Hypothalamus (tissue), 51 donors: ENCODE measurements at places on chromosomes 3 and 15.

GRCh38 chr3:28036599-28037575, 204.5 kb upstream of the CMC1 start:
- DNase-seq: no peak

GRCh38 chr3:14221902-14222301, 43.3 kb downstream of the LSM3 start:
- no peak for DNase-seq

DNA sequence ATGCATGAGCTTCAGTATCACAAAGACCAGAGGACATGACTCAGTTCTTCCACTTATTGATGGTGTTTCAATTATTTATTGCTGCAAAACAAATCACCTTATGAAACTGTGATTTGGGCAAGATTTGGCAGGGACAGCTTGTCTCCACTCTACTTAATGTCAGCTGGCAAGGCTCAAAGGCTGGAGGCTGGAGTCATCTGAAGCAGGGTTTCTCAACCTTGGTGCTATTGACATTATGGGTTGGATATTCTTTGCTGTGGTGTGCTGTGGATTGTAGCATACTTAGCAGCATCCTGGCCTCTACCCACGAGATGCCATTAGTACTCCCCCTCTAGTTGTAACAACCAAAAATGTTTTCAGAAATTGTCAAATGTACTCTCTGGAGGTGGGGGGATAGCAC, 138.8 kb upstream of the PEX5L start:
- no peak for DNase-seq

DNA sequence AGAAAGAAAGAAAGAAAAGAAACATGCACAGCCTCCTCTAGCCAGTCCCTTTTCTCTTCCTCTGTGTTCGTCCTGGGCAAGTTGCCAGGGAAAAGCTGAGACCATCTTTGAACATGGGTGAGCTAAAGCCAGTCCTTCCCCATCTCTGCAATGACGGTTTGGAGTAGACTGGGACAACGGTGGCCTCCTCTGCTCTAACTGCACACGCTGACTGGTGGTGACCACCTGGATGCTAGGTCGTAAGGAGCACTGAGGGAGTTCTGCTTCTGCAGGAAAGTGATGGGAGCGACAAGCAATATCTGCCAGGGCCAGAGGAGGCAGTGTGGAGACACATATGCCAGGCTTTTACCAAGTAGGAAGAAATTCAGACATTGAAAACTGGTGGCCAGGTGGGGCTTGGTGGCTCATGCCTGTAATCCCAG, 111.7 kb downstream of the NUP210 start:
- DNase-seq: no peak

DNA sequence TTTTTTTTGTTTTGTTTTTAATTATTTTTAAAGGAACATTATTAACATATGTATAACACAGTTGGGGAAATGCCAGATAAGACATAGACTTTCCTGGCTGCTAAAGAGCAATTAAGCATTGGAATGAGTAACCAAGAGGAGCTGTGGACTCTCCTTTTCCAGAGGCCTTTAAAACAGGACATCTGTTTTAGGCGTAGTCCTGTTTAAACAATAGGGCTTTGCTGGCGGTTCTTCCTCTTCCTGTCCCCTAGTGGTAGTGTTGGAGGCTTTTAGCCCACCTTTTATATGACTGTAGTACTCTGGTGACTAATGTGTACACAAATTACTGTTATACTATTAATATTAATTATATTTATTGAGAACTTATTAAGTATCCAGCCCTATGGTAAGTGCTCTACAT, 81.9 kb downstream of the PPARG start:
- DNase-seq: no peak

DNA sequence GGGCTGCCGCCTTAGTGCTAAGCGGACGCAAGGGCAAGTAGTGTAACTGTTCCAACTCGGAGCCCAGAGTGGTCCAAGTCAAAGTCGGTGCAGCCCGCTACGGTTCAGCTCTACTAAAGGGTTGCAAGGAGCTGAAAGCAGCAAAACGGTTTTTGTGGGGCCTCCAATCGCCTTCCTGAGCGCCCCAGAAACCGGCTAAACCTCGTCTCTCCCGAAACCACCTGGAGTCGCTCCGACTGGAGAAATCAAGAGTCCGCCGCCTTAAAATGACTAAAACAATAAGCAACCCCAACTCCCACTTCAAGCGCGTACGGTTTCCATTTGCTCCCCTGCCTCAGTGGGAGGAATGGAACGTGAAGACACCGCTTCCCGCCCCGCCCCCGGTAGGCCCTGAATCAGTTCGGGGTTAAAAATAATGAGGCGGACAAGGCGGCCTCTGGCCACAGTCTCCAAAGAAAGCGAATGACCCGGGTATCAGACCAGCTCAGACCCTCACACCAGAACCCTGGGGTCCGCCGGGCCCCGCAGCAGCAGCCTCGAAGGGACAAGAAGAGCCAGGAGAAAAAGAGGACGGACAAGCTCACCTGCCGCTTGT, 401 bp downstream of the SEC11A start:
- no peak for DNase-seq

DNA sequence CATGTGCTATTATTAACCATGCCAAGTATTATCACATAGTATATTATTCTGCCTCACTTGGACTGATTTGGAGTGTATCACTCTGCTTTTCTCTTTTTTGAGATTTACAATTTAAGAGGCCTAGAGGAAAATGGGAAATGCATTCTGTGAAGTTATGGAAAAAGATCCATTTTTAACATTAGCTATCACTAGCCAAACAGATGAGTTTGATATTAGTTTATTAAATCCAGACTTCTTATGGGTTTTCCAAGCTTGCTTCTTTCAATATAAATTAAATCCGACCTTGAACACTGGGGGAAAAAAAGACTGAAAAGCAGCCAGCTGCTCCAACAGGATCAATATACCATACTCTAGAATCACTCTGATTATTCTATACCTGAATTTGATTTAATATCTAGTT, 30.1 kb upstream of the PLOD2 start:
- no peak for DNase-seq

- no peak for DNase-seq
These were observed 596 bp upstream of the LIMD1 start for GRCh38 chr3:45593708-45594601.

- no peak for DNase-seq
These were observed 40.9 kb downstream of the SNX4 start for GRCh38 chr3:125479091-125479490.

- no peak for DNase-seq
These were observed 18.4 kb upstream of the SOX2 start for GRCh38 chr3:181693280-181693679.

DNA sequence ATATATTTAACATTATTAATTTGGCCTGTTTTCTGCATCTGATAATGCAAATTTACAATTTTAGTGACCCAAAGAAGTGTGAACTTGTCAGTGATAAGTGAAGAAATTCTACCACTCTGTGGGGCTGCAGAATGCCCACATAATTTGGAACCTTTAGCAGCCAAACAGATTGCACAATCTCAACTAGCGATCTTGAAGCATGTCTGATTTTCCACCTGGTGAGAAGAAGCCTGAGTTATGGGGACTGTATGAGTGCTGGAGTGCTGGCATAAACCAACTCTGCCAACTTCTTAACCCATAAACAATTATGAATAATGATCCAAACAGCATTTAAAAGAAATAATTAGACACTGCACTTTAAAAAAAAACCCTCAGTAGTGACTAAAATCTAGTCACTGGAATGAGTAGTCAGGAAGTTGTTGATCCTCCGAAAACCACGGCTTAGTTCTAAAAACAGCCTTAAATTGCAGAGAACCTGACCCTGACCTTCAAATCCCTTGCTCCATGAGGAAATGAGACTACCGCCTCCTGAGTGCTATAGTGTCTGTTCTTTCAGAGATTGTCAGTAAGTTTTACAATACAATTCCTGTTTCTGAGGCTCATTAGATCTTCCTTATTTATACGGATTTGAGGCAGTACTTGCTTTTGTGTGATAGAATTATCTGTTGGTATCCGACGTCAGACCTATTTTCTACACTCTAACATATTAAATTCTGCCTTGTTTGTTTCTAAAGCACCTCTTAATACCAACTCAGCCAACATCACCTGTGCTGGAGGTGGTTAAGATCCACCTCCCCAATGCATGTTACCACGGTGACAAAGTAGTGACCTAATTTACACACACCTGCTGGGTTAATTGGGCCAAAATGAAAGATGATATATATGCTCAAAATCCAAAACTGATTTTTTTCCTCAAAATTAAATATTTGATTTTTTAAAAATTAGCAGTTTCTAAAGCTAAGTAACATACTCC, 267.7 kb downstream of the ZBTB20 start:
- no peak for DNase-seq

DNA sequence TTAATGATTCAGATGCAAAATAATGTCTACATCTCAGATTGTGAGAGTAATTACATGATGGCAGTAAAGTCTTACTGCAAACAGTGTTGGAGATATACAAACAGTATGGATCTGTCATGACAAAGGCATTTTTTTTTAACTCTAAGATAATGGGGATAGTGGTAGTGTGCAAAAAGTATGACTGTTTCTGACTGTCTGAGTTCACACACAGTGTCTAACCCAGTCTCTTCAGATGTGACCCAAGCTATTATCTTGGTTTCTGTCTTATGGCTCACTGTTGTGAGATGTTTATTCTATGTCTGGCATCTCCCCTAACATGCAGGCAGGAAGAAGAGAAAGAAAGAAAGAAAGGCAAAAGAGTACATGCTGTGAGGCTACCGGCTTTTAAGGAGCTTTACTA, 17.0 kb downstream of the RPL39L start:
- DNase-seq: no peak

GRCh38 chr3:171797873-171798272, 12.4 kb downstream of the PLD1 start:
- DNase-seq: no peak

GRCh38 chr15:65101411-65101890, 13.5 kb downstream of the UBAP1L start:
- peak; percentile 43 for DNase-seq

GRCh38 chr3:170585937-170586310, at the start of gene SLC7A14:
Gene SLC7A14, minus strand, starts transcription at chr3:170586075. Its CDS starts 59,139 bp downstream, at chr3:170526936.
- DNase-seq: no peak

- DNase-seq: no peak
These were observed 18.7 kb downstream of the RASGRF1 start for GRCh38 chr15:79071901-79072300.

GRCh38 chr3:5136211-5136918, 14.3 kb downstream of the ARL8B start:
- no peak for DNase-seq

DNA sequence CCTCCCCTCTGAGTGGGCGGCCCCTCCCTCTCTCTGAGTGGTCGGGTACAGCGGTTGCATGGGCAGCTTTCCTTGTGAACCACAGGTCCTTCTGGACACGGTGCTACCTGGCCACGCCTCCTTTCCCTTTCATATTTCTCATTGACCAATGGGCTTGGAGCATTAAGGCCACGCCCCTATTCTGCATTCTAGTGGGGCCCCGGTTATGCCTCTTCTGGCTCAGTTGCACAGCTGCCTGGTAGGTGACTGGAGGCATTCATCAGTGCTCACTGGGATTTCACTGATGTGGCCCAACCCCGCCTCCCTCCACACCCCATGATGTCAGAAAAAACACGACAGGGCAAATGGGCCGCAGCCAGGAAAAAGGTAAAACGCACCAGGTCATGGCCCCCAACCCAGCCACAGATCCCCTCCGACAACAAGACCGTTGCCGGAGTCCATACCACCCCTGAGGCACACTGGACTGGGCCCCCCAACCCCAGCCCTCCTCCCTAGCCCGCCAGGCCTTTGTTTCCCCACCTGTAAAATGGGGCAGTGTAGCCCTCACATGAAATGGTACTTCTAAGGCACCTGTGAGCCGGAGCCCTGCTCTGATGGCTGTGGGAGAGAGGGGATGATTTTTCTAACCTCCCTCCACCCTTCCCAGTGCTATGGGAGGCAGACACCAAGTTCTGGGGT, 26.3 kb downstream of the NGRN start:
- DNase-seq: no peak

- no peak for DNase-seq
These were observed 1069.8 kb downstream of the IGSF11 start for GRCh38 chr3:117964814-117965213.

GRCh38 chr3:116141724-116142123, 303.6 kb downstream of the LSAMP start:
- no peak for DNase-seq

DNA sequence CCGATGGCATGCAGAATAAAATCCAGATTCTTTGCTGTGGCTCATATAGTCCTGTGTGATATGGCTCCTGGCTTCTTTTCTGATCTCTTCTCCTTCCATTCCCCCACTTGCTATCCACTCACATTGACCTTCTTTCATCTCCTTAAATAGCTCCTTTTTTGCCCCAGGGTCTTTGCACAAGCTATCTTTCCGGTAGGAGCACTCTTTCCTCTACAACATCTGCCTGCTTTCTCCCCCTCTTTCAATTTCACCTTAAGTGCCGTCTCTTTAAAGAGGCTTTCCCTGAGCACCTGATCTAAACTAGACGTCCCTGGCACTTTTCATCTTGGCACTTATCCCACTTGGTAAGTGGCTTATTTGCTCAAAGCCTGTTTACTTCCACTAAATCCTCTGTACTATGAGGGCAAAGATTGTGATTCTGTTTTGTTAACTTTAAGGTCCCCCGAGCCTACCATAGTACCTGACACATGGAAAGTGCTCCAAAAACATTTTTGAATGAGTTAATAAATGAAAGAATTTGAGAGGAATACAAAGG, 323.3 kb upstream of the TLE3 start:
- no peak for DNase-seq

- no peak for DNase-seq
These were observed 8.8 kb upstream of the PRKAR2A start for GRCh38 chr3:48856469-48856868.

DNA sequence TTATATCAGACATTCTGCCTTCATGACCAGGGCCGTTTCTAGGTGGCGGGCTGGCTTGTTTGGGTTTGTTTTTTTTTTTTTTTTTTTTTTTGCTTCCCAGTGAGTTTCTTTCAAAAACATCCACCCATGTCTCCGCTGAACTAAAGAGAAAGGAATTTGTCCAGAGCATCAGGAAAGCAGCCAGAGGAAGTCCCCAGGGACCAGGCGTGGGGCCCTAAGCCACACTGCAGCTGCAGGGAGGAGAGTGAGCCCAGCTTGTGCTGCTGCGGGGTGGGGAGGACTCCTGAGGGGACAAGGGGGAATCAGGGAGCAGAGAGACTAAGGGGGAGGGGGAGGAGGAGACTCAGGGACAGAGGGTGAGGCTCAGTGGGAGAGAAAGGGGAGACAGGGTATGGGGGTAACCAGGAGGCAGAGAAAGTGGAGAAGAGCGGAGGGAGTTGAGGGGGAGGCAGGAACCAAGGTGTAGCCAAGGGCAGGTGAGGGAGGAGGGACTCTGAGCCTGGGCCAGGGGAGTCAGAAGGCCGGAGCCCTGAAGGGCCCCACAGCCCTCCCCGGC, 49.5 kb downstream of the CYP11A1 start:
- DNase-seq: no peak

- no peak for DNase-seq
These were observed 272.4 kb upstream of the COL8A1 start for GRCh38 chr3:99365979-99366378.

GRCh38 chr3:73561494-73561893, 63.2 kb downstream of the PDZRN3 start:
- no peak for DNase-seq

GRCh38 chr3:30124435-30125370, 481.7 kb upstream of the TGFBR2 start:
- no peak for DNase-seq
